ENCODE measurements at places on chromosomes 12 and 14.

DNA sequence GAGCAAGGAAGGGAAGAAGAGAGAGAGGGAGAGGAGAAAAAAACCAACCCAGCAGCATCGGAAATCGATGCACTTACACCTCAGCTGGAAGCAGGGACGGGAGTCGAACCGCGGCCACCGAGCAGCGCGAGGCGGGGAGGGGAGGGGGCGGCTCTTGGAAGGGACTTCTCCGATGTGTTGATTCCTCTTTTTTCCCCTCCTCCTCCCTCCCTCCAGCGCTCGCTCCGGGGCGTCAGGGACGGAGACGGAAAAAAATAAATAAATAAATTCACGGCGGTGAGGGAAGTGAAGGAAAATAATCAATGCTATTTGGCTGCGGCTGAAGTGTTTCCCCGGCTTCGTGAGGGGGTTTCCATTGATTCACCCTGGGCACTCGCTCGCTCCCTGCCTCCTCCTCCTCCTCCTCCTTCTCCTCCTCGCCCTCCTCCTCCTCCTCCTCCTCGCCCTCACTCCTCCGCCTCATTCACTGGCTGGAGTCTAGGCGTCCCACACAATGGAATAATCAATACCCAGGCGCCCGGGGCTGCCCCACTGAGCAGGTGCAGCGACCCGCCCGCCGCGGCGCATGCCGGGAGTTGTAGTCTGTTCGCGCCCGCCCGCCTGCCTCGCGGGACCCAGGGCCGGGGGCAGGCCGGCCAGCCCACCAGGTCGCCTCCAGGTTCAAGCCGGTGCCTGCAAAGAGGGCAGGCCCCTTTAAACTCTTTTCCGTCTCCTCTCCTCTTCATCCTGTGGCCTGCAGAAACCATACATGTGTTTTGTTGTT lies at the start of gene ZFHX2:
Gene ZFHX2, minus strand, starts transcription at position 500 of the 763 bp plus-strand sequence. CDS start 16,440 bp downstream, outside the sequence.
- DNase-seq, result no peak

DNA sequence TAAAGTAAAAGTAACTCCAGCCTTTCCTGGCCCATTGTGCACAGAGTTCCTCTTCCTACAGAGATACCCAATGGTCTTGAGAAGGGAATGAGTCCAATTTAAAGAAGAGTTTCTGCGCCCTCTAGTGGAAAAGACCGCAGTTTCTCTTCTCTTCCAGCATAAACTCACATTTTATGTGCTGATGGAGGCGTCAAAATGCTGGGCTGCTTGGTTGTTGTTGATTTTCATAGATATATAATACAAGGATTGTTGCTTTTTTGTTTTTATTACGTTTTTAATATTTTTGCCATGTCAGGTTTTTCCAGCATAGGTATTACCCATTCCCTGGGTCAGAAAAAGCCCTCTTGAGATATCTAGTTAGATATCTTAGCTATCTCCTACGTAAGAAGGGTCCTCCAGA lies 356.9 kb upstream of the STXBP6 start:
- no peak for DNase-seq

GRCh38 chr12:88142610-88142991 lies 494 bp downstream of the TMTC3 start:
- no peak for DNase-seq

- DNase-seq, result no peak
Measured at GRCh38 chr12:27863839-27864238, 83.8 kb upstream of the MANSC4 start.

GRCh38 chr14:56087671-56088471 lies 30.3 kb upstream of the PELI2 start:
- DNase-seq, result no peak

DNA sequence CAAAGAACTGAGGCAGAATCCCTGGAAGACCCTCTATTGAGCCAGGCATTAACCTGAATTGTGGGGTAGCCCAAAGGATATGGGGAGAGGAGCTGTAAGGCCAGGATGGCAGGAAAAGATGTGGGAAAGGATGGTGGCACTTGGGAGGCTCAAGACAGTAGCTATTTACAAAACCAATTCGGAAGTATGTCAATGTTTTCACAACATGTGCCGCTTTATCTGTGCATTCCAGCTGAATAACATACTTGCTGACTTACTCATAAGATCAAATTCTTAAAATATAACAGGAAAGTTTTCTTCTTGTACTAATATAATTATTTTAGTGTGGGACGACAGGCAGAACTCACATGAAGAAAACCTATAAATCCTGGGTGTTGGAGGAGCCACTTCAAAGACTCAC lies 10.6 kb downstream of the BBS10 start:
- DNase-seq, result no peak

DNA sequence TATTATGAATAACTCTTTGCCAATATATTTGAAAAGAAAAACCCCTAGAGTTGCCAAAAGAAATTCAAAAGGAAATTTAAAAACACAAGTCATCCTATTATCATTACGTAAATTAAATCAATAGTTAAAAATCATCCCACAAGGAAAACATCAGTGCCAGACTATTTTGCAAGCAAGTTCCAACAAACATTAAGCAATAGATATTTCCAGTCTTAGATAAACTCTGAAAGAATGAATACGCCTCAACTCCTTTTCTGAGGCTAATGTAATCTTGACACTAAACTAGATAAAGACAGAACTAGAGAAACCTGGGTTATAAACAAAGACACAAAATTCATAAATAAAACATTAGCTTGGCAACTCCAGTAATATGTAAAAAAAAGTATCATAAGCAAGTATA lies 245.9 kb downstream of the FOXN3 start:
- no peak for DNase-seq

- DNase-seq, result peak; percentile 33
Measured at GRCh38 chr12:109795023-109795422, 38.2 kb downstream of the TRPV4 start.

- no peak for DNase-seq
Measured at GRCh38 chr12:81303935-81304334, 226.1 kb downstream of the ACSS3 start.

DNA sequence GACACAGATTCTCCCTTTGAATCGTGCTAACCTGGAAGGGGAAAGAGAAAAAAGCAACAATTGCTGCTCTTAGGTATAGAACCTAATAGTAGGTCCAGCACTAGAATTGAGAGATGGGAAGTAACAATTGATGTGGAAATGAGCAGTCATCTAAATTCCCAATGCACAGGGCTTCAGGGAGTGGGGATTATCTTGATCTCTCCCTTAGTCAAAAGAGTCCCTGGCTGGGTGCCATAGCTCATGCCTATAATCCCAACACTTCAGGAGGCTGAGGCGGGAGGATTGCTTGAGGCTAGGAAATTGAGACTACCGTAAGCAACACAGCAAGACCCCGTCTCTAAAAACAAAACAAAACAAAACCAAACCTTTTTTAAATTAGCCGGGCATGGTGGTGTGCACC lies 4.0 kb downstream of the APOBEC1 start:
- no peak for DNase-seq

- peak; percentile 30 for DNase-seq
Measured at GRCh38 chr14:91573894-91574837, 64.1 kb upstream of the PPP4R3A start.

DNA sequence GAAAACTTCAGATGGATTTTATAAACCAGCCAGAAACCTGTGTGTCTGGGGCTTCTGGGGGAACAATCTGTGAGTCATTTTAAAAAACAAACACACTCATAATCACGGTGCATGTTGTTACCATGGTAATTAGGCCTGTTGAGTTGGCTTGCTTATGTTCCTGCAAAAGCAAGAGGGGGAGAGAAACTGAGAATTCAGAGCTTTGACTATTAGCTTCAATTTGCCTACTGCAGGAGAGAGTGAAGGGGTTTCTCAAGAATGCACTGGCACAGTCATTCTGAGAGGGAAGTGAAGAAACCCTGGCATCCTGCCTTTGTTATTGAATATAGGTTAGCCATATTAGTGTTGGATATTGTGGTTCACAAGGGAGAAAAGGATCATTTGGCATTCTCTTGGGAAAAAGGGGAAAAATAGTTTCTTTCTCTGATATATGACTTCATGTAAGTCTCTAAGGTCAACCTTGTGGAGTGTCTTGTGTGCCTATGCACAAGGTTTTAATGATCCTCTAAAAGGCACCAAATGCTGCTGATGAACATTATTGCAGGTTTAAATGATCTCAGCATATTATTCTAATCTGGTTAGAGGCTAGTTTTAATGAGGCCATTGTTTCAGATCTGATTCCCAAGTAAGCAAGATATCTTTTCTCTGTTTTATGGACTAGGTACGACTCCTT lies 12.9 kb downstream of the GNG2 start:
- DNase-seq, result peak; percentile 89

GRCh38 chr12:6221146-6221545 lies 20.9 kb downstream of the CD9 start:
- DNase-seq, result no peak

DNA sequence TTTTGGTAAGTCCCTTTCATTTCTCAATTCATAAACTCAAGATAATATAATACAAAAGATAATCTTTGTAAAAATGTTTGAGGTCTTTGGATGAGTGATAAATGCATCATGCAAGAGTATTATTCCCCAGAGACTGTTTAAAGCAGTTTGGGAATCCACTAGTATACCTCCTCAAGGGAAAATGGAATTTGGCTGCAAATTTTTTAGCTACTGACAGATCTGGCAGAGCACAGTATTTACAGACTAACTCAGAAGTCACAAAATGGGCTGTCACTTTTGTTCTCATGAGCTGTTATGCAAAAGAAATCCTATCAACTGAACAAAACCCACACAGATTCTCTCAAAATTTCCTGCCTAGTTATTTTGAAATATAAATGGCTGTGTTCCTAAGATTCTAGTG lies 9.9 kb downstream of the SPIC start:
- no peak for DNase-seq

- DNase-seq, result no peak
Measured at GRCh38 chr14:63949696-63950095, 96.9 kb downstream of the SYNE2 start.

GRCh38 chr12:19671695-19672094 lies 232.4 kb downstream of the AEBP2 start:
- no peak for DNase-seq

DNA sequence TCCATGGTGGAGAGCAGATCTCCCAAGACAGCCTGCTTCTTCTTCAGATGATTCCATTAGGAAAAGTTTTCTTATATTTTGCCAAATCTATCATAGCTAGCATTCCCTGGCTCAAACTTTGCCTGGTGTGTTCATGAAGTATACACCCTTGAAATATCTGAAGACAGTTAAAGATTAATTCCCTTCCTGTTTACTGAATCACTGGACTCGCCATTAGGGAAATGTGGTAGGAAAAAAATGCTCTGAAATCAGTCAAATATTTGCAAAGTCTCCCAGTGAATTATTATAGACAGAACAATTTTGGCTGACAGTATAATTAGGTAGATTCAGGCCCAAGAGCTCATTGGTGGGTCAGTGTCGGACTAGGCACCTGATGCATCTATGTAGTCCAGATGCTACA lies 86.5 kb downstream of the PDZRN4 start:
- no peak for DNase-seq

GRCh38 chr14:100617410-100618317 lies 30.4 kb upstream of the BEGAIN start:
- no peak for DNase-seq

DNA sequence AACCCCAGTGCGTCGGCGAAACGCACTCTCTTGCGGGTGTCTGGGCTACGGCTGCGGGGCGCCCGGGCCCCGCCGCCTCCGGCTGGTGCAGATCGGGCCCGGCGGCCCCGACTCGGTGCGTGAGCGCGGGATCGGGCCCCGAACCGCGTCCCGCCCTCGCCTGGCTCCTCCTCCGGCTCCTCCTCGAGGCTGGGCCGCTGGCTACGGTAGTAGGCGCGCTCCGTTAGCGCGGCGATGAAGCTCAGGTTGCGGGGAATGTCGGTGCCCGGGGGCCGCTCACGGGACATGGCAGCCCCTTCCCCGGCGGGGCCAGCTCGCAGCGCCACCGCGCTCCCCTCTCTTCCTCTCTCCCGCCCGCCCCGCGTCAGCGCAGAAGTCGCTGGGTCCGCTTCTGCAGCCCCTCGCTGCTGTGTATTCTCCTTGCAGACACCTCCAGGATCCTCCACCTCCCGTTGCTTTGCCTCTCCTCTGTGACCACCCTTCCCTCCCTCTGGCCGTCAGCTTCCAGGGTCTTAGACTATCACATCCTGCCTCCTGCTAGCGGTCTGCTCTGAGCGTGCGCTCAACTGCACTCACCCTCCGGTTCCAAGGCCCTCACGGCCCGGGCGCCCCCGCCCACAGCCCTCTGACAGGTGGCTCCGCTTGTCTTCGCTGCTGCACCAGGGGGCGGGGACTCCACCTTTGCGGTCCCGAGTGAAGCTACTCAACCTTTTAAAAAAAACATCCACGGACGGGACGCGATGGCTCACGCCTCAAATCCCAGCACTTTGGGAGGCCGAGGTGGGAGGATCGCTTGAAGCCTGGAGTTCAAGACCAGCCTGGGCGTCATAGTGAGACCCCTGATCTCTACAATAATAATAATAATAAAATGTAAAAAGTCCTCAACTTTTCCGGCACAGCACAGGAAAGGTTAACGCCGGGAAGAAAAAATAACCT lies at the start of gene PPP1R3E:
Gene PPP1R3E, minus strand, starts transcription at position 570 of the 936 bp plus-strand sequence. Its CDS starts 283 bp downstream, at position 287.
- DNase-seq, result no peak

GRCh38 chr12:24679126-24679525 lies 269.8 kb downstream of the BCAT1 start:
- no peak for DNase-seq

- peak; percentile 83 for DNase-seq
Measured at GRCh38 chr12:1429980-1430379, 164.4 kb downstream of the FBXL14 start.

DNA sequence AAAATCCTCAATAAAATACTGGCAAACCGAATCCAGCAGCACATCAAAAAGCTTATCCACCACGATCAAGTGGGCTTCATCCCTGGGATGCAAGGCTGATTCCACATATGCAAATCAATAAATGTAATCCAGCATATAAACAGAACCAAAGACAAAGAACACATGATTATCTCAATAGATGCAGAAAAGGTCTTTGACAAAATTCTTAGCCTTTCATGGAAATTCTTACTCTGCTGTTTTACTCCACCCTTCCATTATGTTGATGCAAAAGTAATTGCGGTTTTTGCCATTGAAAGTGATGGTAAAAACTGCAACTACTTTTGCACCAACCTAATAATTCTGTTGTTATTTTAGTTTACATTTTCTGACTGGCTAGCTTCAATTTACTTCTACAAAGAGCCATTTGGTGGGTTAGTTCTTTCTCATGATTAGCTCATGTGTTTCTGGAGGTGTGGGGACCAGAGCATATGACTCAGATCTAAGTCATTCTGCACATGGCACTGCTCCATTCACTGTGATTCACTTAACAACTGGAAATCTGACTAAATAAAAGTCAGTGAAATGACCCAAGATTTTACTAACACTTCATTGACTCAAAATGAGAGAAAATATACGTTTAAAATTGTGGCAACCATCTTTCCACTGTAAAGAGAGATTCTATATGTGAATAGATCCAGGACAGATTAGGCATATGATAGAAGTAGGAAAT lies 99.9 kb downstream of the TMTC3 start:
- DNase-seq, result peak; percentile 93

- no peak for DNase-seq
Measured at GRCh38 chr12:114759635-114760034, 75.7 kb upstream of the TBX3 start.

GRCh38 chr12:100138048-100138802 lies 4.4 kb downstream of the BLTP3B start:
- DNase-seq, result no peak

GRCh38 chr14:35406506-35407305 lies 2.2 kb upstream of the NFKBIA start:
- peak; percentile 48 for DNase-seq

GRCh38 chr14:103230021-103230420 lies 104.0 kb upstream of the EIF5 start:
- DNase-seq, result no peak

- DNase-seq, result no peak
Measured at GRCh38 chr12:105261010-105261409, 25.0 kb upstream of the APPL2 start.

- DNase-seq, result no peak
Measured at GRCh38 chr12:109084425-109084824, 8.8 kb downstream of the ALKBH2 start.
